SK-N-SH (cell line): ENCODE measurements at places on chromosomes 2 and 18. TPM values are rescaled to one million over a fixed set of nuclear protein-coding genes. Genes with fewer than 3 reads are reported as not detected.

GRCh38 chr2:88831071-88831791 is 139.8 kb downstream of the RPIA start:
- H3K36me3 ChIP-seq: no peaks in the 10 kb centered on the region
- H3K4me3 ChIP-seq: no peak overlapping the region
- no peak for DNase-seq

- no peak overlapping the region for H3K4me3 ChIP-seq
- H3K4me1 ChIP-seq: peaks cover 3% of the 10 kb centered on the region
- no peak for DNase-seq
- no peak overlapping the region for H3K27ac ChIP-seq
- peaks cover 8% of the 10 kb centered on the region for H3K36me3 ChIP-seq
These were observed 14.9 kb downstream of the VAPA start for GRCh38 chr18:9928646-9929259.

ABHD1 gene
- 3.3 and 4.1 TPM in 2 replicates for polyA plus RNA-seq

GRCh38 chr2:39181297-39181696 is 60.4 kb upstream of the SOS1 start:
- peaks cover 11% of the 10 kb centered on the region; the same call in 1 of the 2 replicates for H3K4me1 ChIP-seq
- no peak overlapping the region for H3K4me3 ChIP-seq
- peaks cover 4% of the 10 kb centered on the region; the same call in 1 of the 2 replicates for H3K36me3 ChIP-seq

GAL3ST2 gene
- polyA plus RNA-seq: 0.10 and 0.15 TPM in 2 replicates

IL36RN gene
- not detected in 2 replicates for polyA plus RNA-seq

DNA sequence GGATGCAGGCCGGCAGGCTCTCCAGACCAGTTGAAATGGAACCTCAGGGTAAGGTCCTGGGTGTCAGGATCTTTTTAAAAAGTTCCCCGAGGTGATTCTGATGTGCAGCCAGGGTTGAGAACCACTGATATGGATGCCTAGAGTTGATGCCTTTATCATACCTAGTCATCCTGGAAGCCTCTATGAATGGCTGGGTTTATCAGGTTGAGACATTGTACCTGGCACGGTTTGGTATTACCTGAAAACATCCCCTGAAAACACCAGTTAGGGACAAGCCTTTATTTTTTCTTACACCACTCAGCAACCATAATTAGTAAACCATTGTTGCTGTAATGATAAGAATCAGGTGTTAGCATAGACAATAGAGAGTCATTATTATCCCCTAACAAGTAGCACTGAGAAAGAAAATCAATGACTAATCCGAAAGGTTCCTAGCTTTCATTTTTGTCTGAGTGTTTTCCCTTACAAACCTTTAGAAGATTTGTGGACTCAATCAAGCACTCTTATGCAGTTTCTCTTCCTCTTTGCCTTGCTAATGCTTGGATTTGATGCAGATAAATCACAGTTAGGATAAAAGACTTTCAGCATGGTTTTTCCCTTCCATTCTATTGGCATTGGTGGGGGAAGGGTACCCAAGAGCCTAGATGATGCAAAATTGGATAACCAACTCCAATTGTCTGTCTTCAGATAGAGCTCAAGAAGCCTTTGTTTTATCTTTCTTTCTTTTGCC is 116.5 kb upstream of the LYPD6 start:
- no peaks in the 10 kb centered on the region for H3K4me1 ChIP-seq
- H3K4me3 ChIP-seq: no peak overlapping the region
- H3K27ac ChIP-seq: no peak overlapping the region
- H3K36me3 ChIP-seq: no peaks in the 10 kb centered on the region
- H3K27me3 ChIP-seq: no peaks in the 10 kb centered on the region
- no peak for DNase-seq

DNA sequence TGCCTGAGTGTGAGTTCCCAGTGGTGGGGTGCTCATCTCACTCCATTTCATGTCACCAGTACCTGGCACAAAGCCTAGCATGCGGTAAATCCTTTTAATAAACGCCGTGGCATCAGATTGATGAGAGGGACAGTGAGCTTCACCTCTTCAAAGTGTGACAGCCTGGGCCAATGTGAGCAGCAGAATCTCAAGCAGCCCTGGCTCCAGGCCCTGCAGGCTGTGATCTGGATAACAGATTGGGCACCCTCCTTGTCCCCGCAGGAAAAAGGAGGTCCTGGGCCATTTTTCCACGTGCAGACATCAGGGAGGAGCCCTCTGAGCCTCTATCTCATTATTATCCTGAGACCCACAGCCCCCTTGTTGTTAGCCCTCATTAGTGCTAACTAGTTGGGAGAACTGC is 34.8 kb downstream of the TET3 start:
- H3K27ac ChIP-seq: no peak overlapping the region
- H3K4me3 ChIP-seq: no peak overlapping the region
- H3K36me3 ChIP-seq: no peaks in the 10 kb centered on the region
- H3K4me1 ChIP-seq: no peaks in the 10 kb centered on the region

DNA sequence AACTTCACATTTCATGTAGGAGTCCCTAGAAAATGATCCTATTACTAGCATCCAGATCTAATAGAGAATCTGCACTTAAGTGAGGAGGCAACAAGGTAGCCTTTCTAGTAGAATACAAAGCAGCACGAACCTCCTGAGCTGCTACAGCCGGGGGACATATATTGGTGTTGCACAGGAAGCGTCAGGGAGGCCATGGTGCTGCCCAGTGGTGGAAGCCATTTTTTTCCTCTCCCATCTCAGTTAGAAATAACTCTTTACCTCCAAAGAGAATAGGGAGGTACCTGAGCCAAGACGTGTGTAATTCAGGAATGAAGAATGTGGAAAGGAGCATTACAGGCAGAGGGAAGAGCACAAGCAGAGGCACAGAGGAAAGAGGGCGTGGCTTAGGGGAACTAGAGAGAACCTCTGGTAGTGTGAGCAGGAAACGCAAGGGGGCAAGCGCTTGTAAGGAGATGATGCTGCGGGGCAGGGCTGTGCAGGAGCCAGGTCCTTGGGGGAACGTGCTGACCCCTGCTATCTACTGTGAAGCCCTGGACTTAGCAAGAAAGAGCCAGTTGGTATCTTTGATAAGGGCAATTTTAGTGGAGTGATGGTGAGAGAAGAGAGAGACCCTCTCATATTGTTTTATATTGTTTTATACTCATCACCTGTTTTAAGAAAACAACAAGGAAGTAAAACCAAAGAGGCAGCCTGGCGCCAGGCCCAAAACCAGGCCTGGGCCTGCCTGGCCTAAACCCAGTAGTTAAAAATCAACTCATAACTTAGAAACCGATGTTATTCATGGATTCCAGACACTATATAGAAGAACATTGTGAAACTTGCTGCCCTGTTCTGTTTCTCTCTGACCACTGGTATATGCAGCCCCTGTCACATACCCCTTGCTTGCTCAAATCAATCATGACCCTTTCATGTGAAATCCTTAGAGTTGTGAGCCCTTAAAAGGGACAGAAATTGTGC is 50.0 kb upstream of the TTC39C start:
- H3K4me1 ChIP-seq: no peaks in the 10 kb centered on the region
- no peak for DNase-seq
- H3K36me3 ChIP-seq: no peaks in the 10 kb centered on the region
- no peaks in the 10 kb centered on the region for H3K27me3 ChIP-seq
- H3K4me3 ChIP-seq: no peak overlapping the region

GRCh38 chr2:232544674-232545073 is 5.2 kb downstream of the CHRNG start:
- no peaks in the 10 kb centered on the region for H3K27me3 ChIP-seq
- no peak overlapping the region for H3K27ac ChIP-seq
- H3K4me1 ChIP-seq: no peaks in the 10 kb centered on the region; the same call in none of the 2 replicates
- no peak for DNase-seq
- peaks cover 5% of the 10 kb centered on the region for H3K36me3 ChIP-seq

DNA sequence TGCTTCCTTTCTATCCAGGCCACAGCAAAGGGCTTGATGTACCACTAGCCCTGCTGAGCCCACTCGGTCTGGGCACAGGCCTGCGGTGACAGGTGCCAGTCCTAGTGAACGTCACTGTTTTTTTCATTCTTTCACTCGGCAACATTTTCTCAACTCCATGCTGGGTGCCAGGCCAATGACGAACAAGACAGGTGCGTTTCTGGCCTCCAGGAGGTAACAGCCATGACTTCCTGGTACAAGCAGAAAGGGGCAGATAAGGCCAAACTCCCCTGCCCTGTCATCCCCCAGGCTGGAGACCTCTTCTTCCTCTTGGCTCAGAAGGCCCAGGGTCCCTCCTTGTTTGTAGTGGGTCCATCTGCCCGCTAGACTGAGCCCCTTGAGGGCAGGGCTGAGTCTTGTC is 55.7 kb upstream of the OTOF start:
- H3K4me1 ChIP-seq: peaks cover 5% of the 10 kb centered on the region
- no peak overlapping the region for H3K4me3 ChIP-seq
- no peak overlapping the region for H3K27ac ChIP-seq
- no peaks in the 10 kb centered on the region for H3K36me3 ChIP-seq
- no peak for DNase-seq

FLACC1 gene
- polyA plus RNA-seq: 0.35 and 0.44 TPM in 2 replicates

C2orf81 gene
- 1.2 and 2.5 TPM in 2 replicates for polyA plus RNA-seq

DNA sequence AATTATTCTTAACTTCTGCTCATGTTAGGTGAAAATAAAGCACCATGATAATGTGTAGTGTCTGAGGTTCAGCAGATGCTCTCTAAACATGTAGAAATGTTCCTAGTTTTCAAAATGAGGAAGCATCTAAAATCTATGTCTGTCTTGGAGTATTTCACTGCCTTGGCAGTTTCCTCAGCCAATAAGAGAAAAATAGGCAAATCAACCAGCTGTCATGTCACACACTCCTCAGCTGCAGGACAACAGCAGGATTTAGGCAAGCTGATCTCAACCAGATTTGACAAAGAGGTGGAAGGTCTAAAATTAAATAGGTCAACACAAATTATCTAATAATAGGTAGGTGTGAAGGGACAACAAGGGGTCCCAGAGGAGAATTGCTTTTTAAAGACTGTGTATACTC is 164.1 kb upstream of the BOD1L2 start:
- no peaks in the 10 kb centered on the region for H3K27me3 ChIP-seq
- H3K4me3 ChIP-seq: no peak overlapping the region
- H3K27ac ChIP-seq: no peak overlapping the region
- no peaks in the 10 kb centered on the region for H3K36me3 ChIP-seq
- no peaks in the 10 kb centered on the region for H3K4me1 ChIP-seq

DNA sequence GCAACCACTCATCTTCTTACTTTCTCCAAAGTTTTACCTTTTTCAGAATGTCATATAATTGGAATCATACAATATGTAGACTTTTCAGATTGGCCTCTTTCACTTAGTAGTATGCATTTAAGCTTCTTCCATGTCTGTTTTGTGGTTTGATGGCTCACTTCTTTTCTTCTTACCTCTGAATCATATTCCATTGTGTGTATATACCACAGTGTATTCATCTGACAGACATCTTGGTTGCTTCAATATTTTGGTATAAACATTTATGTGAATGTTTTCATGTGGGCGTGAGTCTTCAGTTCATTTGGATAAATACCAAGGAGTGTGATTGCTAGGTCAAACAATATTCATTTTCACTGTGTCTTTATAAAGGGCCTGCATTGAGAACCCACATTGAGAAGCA is 136.1 kb upstream of the NOSTRIN start:
- no peaks in the 10 kb centered on the region for H3K27me3 ChIP-seq
- H3K36me3 ChIP-seq: no peaks in the 10 kb centered on the region
- no peak overlapping the region for H3K4me3 ChIP-seq
- H3K4me1 ChIP-seq: no peaks in the 10 kb centered on the region; the same call in 1 of the 2 replicates
- H3K27ac ChIP-seq: no peak overlapping the region

GRCh38 chr2:124264551-124265091 is 239.5 kb downstream of the CNTNAP5 start:
- no peaks in the 10 kb centered on the region for H3K4me1 ChIP-seq
- DNase-seq: no peak

- DNase-seq: no peak
- H3K36me3 ChIP-seq: no peaks in the 10 kb centered on the region
- H3K4me1 ChIP-seq: peaks cover 16% of the 10 kb centered on the region; the same call in 1 of the 2 replicates
- no peaks in the 10 kb centered on the region for H3K27me3 ChIP-seq
- no peak overlapping the region for H3K4me3 ChIP-seq
These were observed 5.2 kb upstream of the FHL2 start for GRCh38 chr2:105403783-105404698.

DLX1 gene
- polyA plus RNA-seq: 0.07 and 0.13 TPM in 2 replicates

RESP18 gene
- polyA plus RNA-seq: not detected in 2 replicates

GRCh38 chr2:23624378-23624777 is 239.4 kb downstream of the KLHL29 start:
- no peaks in the 10 kb centered on the region for H3K27me3 ChIP-seq
- H3K27ac ChIP-seq: no peak overlapping the region
- DNase-seq: no peak

GRCh38 chr2:129812654-129813053 is 166.8 kb upstream of the RAB6C start:
- no peak for DNase-seq
- H3K36me3 ChIP-seq: no peaks in the 10 kb centered on the region
- no peak overlapping the region for H3K4me3 ChIP-seq

TUBB8B gene
- not detected in 2 replicates for polyA plus RNA-seq

DNA sequence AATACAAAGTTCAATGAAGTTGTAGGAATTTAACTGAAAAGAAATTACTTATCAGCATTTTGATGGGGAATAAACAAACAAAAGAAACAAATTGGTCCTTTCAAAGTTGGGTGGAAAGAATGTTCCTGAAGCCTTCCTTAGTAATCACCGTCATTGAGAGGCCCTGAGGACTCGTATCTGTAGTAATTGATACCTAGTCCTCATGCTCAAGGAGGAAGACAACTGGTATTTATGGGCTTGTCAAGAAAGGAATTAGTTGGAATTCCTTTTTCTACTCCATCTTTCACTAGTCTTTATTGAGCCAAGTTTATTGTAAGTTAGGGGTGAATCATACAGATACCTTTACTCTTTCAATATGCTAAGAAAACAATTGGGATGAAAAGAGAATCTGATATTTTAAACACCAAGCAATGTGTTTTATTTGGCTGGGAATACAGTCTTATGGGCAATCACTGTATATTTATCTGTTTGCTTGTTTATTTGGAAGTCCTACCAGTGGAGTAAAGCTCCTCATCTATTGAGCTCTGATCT is 324.8 kb downstream of the ARHGAP15 start:
- H3K4me1 ChIP-seq: no peaks in the 10 kb centered on the region; the same call in 1 of the 2 replicates
- H3K27me3 ChIP-seq: no peaks in the 10 kb centered on the region
- no peaks in the 10 kb centered on the region for H3K36me3 ChIP-seq
- no peak overlapping the region for H3K4me3 ChIP-seq
- H3K27ac ChIP-seq: no peak overlapping the region
- no peak for DNase-seq

GRCh38 chr18:55856229-55856628 is 268.2 kb upstream of the TCF4 start:
- DNase-seq: no peak
- no peaks in the 10 kb centered on the region for H3K36me3 ChIP-seq
- no peak overlapping the region for H3K4me3 ChIP-seq

DNA sequence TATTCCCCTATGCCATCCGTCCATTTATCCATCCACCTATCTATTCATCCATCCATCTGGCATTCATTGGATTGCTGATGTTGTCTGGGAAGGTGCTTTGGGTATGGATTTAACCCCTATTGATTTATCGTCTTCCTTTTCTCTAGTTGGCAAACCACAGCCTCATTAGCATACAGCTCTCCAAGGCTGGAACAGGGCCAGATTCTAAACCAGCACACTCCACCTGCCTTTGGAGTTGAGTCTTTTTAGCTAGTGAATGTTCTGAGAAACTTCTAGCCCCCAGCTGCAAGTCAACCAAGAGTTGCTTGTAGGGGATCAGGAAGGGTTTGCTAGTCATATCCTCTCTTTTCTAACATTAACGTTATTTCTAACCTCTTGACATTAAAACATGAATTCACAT is 90.7 kb downstream of the NRP2 start:
- no peak for DNase-seq
- H3K36me3 ChIP-seq: peaks cover 10% of the 10 kb centered on the region; the same call in 1 of the 2 replicates
- H3K27me3 ChIP-seq: no peaks in the 10 kb centered on the region
